Stimulated activated CD4-positive, alpha-beta T cell treated with anti-CD3 and anti-CD28 coated beads, Interleukin-2, amount 100 ng/mL, for 48 hours (primary cell): ENCODE measurements at places on chromosomes 2 and 18.

DNA sequence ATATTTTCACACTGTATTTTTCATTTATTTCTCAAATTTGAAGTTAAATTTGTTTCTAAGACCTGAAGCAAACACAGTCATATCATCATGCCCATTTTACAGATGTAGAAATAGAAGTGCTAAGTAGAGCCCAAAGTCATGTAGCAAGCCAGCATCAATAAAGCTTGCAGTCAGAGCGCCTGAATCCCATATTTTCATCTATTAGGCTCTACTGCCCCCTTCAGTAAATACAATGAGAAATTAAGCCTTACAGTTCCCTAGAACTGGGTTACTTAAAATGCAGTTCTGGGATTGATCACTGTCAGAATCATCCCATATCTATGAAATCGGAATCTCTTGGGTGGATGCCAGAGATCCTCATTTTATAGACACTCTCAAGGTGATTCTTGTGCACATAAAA, 419.9 kb downstream of the TGIF1 start:
- no peak for DNase-seq

DNA sequence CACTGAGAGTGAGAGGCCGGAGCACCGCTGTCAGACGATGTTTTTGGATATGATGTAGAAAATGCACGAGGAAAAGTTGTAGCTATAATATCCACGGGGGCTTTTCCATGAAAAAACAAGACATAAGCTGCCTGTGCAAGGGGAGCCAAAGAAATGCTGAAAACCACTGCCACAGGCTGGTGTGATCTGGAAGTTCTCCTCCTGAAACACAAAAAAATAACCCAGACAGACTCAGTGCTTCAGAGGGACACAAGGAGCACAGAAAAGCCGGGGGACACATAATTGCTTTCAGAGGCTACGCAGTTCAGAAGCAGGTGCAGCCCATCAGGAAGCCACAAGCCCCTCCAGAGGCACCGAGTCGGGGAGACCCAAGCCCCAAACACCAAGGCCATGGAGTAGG, 98.2 kb downstream of the ZNF516 start:
- DNase-seq: no peak

- DNase-seq: no peak
Observed at GRCh38 chr2:102910724-102911123, 148.9 kb downstream of the TMEM182 start.

DNA sequence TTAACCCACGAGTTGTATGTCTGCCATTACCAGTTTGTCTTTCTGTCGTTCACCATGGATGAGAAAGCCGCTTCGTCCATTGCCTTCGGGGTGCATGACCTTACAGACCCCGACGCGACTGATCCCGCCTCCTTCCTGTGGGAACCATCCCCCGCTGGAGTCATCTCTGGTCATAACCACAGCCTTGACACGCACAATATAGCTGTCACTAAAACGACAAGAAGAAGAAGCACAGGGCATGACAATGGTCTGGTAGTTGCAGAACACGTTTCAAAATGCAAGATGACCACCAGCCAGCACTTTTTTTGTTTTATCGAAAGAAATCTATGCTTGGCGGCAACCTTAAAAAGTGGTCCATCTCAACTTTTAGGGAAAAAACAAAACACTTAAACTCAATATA, 87.7 kb downstream of the SPRED2 start:
- DNase-seq: no peak

DNA sequence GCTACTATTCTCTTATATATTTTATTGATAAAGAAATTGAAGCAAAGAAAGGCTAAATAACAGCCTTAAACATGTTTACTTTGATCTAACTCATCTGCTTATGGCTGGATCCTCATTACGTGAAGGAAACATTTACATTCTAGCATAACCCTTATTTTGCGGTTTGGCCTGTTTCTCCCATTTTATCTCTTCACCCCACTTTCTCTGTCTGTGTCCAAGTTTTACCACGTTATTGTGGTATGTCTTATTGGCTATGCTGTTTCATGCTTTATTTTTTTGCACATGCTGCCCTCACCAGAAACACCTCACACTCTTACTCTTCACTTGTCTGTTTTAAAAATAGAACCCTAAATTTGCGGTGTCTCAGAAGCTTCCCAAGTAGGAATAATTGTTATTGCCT, 78.5 kb downstream of the RPIA start:
- DNase-seq: no peak

DNA sequence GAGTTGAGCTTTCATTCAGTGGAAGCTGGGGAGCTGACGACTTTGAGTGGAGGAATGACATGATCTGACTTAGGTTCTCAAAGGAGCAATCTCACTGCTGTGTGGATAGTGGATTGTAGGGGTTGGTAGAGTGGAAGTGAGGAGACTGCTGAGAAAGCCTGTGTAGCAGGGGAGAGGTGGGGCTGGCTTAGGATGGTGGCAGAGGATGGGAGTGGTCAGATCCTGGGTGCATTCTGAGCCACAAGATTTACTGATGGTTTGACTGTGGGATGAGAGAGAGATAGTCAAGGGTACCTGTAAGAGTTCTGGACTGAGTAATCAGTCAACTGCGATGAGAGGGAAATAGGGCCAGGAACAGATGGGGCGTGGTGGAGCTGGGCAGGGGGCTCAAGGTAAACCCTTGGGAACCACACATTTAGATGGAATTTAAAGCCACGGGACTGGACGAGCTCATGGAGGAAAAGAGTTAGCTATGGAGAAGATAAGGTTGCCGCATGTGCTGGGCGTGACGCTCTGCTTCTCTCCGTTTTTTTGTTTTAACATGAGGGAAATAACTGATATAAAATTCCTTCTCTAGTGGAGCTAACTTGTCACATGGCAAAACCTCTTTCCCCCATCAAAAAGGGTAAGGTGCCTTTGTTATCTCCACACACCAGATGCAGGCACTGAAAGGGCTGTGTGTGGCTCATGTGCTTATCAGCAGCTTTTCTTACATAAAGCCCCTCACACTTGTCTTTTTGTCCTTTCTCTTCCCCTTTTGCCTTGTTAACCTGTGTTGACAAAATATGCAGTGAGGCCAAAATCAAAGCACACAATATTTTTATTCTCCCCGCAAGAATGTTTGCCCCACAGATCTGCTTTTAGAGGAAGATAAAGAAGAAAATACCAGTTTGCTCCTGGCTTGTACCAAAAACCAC, 379.8 kb downstream of the TSN start:
- DNase-seq: no peak
